ENCODE measurements at places on chromosomes 12 and 14.
A peak's percentile ranks its signal among the peaks of the same experiment; 100 is the strongest.

DNA sequence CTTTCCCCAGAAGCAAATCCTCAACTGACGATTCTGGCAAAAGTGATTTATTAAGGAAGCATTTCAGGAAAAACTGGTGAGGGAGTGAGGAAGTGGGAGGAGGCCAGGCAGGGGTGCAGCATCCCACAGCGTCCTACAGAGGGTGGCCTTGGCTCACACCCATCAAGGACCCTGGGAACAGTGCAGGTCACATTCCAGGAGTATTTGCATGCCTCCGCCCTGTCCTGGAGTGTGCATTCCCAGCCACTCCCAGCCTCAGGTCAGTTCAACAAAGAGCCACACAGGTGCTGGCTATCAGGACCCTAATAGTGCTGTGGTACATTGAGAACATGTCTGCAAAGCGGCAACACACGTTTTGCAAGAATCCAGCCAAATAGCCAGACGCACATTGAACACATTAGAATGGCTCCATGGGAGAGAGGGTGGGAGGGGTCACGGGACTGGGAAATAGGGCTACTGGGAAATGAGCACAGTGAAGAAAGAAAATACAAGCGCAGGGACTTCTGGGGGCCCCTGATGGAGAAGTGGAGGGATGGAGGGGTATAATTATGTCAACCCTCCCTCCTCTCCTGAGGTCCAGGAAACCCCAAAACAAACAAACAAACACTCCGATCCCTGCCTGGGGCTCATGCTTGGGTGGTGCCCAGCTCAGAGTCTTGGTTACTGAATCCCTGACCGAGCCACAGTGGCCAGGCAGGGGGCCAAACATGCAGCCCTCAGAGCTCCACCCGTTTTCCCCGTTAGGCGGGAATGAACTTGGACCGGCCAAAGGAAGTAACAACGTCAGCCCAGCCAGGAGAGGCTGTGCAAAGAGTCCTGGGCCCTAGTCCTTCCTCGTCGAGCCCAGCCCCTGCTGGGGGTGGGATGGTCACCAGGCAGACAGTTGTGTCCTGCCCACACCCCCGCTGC is 36.5 kb downstream of the CMKLR1 start:
- peak; percentile 82 for DNase-seq

- no peak for DNase-seq
Observed at GRCh38 chr12:91240386-91241095, 57.9 kb upstream of the DCN start.

DNA sequence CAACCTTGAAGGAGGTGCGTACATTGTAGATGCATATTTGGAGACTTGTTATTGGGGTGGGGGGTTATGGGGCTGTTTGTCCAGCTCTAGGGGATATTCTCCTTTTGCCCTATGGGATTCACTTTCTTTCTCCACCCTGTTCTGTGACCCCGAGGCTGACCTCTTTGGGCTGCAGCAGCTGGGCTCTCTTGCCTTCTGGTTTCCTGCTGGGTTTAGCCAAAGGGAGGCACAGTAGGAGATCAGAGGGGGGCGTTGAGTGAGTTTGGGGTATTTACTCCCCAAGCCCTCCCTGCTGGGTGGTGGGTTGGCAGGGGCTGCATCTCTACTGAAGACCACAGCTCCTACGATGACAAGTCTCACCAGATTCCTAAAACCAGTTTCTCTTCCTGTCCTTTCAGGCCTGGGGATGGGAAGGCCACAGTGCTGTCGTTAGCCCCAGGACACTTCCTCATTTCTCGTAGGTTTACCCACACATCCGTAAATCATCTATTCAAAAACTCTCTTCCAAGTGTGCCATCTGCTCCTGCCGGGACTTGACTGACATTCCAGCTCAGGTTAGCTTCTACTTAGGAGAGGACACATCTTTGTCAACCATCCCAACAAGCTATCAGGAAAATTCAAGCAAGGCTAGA is 127.1 kb downstream of the TMEM30B start:
- DNase-seq = no peak

- no peak for DNase-seq
Observed at GRCh38 chr12:112537710-112538396, 119.1 kb downstream of the PTPN11 start.

DNA sequence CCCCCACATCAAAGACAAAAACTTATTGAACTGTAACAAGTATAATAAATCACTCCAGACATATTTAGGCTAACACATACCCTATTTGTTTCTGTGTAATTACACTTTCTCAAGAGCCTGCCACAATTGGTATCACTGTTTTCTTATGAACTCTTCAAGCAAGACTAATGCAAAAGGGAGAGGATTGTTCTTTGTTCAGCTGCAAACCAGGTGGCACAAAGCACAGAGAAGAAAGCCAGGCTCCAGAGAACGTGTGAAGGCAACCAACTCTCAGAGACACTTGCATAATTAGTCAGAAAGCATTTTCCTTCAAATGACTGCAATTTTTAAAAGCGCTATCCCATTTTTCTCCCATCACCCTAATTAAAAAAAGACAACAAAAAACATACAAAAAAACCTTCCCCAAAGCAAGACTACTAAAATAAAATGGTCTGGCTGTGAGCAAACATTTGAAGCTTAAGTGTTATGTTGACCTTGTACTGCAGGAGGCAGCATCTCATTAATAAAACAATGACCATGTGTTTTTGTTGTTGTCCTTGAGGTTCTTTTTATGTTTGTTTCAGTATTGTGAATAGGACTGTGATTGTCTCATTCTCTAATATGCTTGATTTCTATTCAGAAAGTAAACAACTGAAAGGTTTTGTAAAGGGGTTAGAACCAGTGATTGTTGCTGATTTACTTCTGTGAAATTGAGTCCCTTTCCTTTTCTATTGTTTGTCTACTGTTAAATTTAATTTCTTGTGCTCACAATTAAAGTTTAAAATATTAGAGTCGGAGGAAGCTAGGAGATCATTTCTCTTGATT is 452.7 kb upstream of the PDE3A start:
- peak; percentile 14 for DNase-seq

GRCh38 chr12:94660436-94660835 is 10.1 kb upstream of the TMCC3 start:
- DNase-seq = no peak

GRCh38 chr14:62546862-62547474 is 498.3 kb downstream of the KCNH5 start:
- DNase-seq = no peak

DNA sequence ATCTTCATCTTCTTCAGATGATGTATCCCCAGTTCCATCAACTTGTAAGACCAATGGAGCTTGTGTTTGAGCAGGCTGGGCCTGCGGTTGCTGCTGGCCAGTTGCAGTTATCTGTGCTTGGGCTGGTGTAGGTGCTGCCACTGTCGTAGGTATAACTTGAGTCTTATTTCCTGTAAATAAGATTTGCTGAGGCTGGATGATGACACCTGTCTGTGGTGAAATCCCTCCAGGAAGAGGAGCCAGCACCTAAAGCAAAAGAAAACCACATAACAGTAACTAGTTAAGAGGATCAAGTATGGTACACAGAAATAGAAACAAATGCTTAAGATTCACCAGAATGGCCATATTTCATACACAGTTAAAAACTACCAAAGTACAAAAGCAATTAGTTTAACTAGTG is 28.2 kb downstream of the GTF2A1 start:
- no peak for DNase-seq

DNA sequence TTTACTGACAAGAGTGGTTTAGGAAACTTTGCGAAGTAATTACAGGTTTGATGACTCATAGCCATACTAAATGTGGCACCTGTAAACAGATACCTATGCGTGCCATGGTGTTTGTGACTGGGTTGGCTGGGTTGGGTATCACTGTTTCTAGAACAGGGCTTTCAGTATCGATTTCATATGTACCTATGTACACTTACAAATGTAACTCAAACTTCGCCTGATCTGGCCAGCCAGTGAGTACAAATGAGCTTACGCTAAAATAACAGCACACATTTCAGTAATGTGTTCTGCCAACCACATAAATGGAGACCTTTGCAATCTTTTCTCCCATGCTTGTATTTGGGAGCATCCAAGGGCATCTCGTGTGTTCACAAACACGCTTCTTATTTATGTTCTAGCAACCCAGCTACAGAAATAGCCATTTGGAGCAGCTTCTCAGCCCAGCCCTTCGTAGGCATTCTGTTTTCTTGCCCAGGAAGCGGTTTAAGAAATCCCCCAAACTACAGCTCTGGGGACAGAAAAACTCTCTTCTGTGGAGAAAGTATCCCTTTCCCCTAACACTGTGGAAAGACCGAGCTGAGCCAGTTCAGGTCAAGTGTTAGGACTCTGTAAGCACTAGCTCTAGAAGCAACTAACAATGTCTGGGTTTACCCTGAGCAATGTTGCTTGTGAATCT is 42.3 kb upstream of the MDM1 start:
- DNase-seq = no peak

- peak; percentile 47 for DNase-seq
Observed at GRCh38 chr12:104189915-104190555, 25.5 kb upstream of the TXNRD1 start.
